Activated CD4-positive, alpha-beta T cell treated with anti-CD3 and anti-CD28 coated beads for 4 hours (primary cell): ENCODE measurements at places on chromosomes 7 and 10.

- no peak for DNase-seq
Observed at GRCh38 chr7:99079104-99079503, 64.8 kb downstream of the SMURF1 start.

- DNase-seq: no peak
Observed at GRCh38 chr10:11245510-11245909, 227.8 kb downstream of the CELF2 start.

GRCh38 chr10:132786884-132787494 lies 1.0 kb upstream of the NKX6-2 start:
- no peak for DNase-seq

- no peak for DNase-seq
Observed at GRCh38 chr7:121755818-121756552, 117.0 kb upstream of the PTPRZ1 start.

GRCh38 chr7:3846738-3847137 lies 545.7 kb downstream of the SDK1 start:
- DNase-seq: no peak

GRCh38 chr10:14016011-14016536 lies 314.6 kb downstream of the FRMD4A start:
- DNase-seq: no peak

GRCh38 chr10:116691635-116692034 lies 50.7 kb downstream of the HSPA12A start:
- DNase-seq: no peak

DNA sequence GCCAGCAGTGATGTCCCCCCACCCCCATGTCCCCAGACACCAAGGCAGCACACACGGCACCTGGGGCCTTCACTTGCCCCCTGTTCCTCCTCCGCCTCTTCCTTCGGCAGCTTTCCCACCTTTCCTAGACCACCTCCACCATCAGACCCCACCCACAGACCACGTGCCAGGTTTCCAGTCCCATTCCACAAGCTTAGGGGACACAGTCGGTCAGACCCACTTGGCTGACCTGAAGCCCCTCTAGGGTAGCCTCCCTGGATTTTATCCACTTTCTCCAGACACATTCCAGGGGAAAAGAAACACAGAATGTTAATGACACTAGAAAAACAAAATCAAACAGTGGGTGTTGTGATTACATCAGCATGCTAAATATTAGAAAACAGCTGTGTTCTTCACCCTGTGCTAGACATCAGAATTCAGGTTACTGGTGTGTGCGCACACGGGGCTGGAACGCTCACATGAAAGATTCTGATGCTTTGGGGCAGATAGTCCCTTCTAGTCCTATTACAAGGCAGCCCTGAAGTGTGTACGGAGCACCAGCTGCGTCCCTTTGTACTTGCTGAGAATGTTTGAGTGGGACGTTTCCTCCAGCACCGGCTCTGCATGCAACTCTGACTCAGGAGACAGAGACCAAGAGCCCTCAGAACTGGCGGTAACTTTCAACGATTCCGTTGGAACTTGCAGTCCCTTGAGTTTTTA lies 75.5 kb upstream of the PPP2R2D start:
- no peak for DNase-seq

- DNase-seq: no peak
Observed at GRCh38 chr7:45156516-45157272, 897 bp upstream of the RAMP3 start.

- no peak for DNase-seq
Observed at GRCh38 chr7:36100226-36100625, 52.8 kb upstream of the EEPD1 start.

DNA sequence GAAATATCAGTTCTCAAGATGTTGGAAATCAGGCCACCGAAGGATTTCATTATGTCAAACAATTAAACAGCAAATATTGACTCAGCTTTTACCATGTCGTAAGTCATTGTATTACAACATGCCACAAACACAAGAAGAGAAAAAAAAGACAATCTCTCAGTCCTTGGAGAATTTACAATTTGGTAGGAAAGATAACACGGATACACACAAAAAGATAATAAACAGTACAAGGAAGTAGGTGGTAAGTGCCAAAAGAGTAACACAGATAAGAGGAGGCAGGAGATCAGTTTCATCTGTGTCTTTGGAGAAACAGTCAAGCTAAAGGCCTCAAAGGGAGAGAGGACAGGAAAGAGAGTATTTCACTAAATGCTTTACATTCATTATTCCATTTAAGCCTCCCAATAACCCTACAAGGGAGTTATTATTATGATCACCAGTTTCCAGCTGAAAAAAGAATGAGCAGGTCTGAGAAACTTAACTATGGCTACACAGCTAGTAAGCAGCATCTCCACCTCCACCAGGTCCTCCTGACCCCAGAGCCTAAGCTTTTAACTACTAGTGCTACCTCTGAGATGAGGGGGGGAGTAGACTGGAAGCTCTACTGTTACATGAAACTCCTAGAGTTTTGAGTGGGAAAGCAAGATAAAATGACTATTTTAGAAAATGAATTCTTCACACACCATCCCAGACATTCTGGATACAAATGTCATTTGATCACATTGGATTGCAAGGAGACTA lies 13.9 kb upstream of the DNAJC1 start:
- DNase-seq: no peak

GRCh38 chr7:98719396-98719795 lies 102.3 kb downstream of the NPTX2 start:
- DNase-seq: no peak

GRCh38 chr10:112195224-112195623 lies 11.7 kb upstream of the GPAM start:
- no peak for DNase-seq

DNA sequence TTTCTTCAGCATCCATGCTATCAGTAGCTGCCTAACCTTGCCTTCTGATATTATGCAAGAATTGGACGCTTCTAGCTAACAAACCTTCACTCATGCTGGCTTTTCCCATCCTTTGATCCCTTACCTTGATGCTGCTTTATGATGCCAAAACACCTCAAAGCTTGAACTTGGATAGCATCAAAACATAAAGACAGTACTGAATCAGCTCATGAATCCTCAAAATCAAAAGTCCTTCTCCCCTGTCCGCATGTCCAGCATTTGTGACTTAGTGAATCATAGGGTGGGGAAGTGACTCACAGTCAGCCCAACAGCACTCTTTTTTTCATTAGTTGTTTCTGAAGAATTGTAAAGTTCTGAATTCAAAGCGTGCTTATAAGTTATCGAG lies 89.5 kb upstream of the PIK3CG start:
- DNase-seq: no peak

DNA sequence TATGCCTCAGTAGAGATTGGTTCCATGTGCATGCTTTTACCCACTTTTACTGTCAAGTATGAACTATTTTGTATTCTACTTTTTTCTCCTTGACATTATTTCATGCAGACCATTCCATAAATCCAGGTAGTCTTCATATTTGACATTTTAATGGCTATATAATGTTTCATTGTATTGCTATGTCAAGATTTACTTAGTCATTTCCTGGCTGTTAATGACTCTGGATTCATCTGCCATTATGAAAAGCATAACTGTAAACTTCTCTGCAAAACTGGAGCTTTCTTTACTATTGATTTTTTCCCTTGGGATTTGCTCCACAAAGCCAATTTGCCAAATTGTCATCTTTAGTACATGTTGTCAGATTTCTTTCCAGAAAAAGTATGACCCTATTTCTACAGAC lies 6.8 kb upstream of the MSRB2 start:
- DNase-seq: no peak

DNA sequence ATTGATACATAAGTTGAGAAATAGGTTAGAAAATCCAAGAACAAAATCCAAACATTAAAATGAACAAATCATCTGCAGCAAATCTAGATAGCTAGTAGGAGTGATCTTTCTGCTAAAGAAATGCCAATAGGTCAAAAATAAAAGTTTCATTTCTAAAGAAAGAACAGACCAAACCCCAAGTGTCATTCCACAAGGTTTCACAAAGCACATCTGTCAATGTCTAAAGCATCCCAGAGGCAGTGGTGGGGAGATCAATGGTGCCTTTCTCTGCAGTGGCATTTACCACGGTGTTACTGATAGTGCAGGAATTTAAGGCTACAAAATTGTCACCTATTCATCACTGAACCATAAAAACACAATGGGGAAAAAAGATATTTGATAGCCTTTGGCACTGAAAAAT lies 147.9 kb downstream of the PARD3 start:
- no peak for DNase-seq

DNA sequence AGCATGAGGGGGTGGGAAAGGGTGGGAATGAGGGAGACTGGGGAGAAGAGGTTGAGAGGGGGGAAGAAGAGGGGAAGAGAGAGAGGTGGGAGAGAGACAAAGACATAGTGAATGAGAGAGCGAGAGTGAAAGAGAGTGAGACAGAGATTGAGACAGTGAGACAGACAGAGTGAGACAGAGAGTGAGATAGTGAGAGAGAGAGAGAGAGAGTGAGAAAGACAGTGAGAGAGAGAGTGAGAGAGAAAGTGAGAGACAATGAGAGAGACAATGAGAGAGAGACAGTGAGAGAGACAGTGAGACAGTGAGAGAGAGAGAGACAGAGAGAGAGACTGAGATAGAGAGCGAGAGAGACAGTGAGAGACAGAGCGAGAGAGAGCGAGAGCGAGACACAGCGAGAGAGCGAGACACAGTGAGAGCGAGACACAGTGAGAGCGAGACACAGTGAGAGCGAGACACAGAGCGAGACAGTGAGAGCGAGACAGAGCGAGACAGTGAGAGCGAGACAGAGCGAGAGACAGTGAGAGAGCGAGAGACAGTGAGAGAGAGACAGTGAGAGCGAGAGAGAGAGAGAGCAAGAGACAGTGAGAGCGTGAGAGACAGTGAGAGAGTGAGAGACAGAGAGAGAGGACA lies 10.1 kb downstream of the TMEM243 start:
- DNase-seq: no peak

DNA sequence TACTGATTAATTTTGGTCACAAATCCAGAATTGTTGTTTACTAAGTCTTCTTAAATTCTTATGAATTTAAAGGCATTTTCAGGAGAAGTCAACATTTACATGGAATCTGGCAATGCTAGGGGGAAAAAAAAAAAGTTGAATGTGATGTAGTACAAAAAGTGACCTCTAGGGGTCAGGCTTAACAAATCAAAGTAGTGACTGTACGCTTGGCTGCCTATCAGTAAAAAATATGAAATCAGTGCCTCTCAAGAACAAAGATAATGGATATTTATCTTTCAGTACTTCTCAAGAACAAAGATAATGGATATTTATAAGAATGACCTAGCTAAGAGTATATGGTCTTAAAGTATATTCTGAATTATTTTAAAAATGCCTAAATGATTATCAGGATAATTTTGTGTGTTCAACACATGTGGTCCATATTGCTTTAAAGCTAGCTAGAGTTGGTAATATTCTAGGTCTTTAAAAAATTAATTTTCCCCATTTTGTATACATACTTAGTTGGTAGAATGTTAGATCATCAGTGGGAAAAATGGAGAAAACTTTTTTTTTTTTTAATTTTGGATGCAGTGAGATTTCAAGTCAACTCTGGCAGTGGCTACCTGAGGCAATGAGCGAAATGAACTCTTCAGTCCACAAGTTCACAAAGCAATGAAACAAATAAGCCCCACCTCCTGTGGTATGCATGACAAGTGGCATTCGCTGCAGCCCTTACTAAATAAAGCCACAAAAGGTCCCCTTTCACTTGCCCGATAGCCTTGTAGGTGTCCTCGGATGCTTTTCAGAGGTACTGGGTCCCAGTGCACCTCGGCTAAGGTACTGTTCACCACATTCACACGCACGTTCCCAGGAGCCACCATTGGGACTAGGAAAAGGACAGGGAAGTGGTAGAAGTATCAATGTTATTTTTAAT lies 51.2 kb upstream of the LAMB4 start:
- DNase-seq: no peak

GRCh38 chr10:22386503-22386902 lies 41.2 kb downstream of the SPAG6 start:
- DNase-seq: no peak

DNA sequence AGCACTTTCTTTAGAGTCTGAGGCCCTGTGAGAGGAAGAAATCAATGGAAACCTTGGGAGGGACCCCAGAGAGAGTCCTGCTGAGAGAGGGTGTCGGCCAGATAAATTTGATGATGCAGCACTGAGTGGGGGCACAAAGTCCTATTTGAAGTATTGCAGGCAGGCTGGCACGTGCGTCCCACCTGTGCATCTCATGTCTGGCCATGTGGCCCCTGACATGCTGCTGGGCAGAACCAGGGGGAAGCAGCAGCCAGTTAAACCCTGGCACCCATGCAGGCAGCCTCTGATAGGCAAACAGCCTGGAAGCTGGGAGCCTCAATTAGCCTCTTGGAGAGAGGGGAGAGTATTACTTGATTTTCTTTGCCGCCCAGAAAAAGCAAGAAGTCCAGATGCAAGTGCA lies 180.9 kb downstream of the PLXNA4 start:
- no peak for DNase-seq

- DNase-seq: no peak
Observed at GRCh38 chr10:62463364-62463763, 89.2 kb downstream of the ZNF365 start.

GRCh38 chr10:19049567-19049966 lies 966 bp downstream of the MALRD1 start:
- no peak for DNase-seq

DNA sequence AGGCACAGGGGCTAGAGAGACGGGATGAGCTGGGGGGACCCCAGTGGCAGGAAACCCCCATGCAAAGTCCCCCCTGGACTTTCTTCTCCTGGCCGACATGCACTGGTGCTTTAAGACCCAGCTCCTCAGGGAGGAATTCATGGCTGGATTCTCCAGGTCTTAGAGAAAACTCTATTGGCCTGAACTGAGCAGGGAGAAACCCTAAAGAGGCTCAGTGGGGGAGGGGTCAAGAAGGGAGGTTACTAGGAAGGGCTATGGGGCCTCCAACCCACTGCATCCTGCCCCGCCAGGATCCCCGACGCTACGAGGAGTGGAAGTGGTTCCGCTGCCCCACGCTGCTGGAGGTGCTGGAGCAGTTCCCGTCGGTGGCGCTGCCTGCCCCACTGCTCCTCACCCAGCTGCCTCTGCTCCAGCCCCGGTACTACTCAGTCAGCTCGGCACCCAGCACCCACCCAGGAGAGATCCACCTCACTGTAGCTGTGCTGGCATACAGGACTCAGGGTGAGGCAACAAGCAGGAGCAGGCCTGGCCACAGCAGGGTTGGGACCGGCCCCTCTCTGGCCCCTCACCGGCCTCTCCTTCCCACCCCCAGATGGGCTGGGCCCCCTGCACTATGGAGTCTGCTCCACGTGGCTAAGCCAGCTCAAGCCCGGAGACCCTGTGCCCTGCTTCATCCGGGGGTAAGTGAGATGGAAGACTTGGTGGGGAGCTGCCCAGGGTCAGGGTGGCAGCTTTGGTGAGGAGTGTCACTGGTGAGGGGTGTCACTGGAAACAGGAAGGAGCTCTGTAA lies 13.8 kb downstream of the ATG9B start:
- peak; percentile 43 for DNase-seq

GRCh38 chr10:89701242-89702120 lies at the start of gene KIF20B:
Gene KIF20B, plus strand, starts transcription at chr10:89701590. Its CDS starts 3,705 bp downstream, at chr10:89705295.
- DNase-seq: peak; percentile 91
